Effector CD8-positive, alpha-beta T cell (primary cell): ENCODE measurements at places on chromosomes 4 and X.

- DNase-seq, result no peak
Observed at GRCh38 chr4:182248295-182248694, 5.1 kb downstream of the TENM3 start.

- DNase-seq, result no peak
Observed at GRCh38 chr4:19659101-19659500, 592.6 kb upstream of the SLIT2 start.

DNA sequence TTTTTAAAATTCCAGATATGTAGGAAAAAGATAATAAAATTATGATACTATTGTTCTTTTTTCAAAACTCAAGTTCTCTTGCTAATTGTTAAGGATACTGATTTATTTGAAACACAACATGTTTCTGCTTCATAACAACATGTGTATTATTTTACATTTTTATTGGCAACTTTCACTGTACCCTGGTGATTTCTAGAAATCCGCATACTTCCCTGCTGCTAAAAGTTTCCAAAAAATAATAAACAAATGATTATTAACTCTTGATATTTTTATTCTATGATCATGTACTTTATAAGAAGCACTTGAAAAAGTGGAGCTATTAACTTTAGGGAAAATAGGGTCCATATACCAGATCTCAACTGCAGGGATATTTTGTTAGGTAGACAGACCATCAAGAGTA, 71.2 kb upstream of the HCCS start:
- DNase-seq, result no peak

DNA sequence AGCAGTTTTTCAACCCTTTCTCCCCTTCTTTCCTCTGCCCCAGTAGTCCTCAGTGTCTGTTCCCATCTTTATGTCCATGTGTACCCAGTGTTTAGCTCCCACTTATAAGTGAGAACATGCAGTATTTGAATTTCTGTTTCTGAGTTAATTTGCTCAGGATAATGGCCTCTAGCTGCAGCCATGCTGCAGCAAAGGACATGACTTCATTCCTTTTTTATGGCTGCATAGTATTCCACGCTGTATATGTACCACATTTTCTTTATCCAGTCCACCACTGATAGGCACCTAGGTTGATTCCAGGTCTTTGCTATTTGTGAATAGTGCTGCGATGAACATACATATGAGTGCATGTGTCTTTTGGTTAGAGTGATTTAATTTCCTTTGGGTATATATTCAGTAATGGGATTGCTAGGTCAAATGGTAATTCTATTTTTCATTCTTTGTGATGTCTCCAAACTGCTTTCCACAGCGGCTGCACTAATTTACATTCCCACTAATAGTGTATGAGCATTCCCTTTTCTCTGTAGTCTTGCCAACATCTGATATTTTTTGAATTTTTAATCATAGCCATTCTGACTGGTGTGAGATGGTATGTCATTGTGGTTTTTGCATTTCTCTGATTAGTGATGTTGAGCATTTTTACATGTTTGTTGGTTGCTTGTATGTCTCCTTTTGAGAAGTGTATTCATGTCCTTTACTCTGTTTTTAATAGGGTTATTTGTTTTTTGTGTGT, 54.6 kb upstream of the ANK2 start:
- no peak for DNase-seq

DNA sequence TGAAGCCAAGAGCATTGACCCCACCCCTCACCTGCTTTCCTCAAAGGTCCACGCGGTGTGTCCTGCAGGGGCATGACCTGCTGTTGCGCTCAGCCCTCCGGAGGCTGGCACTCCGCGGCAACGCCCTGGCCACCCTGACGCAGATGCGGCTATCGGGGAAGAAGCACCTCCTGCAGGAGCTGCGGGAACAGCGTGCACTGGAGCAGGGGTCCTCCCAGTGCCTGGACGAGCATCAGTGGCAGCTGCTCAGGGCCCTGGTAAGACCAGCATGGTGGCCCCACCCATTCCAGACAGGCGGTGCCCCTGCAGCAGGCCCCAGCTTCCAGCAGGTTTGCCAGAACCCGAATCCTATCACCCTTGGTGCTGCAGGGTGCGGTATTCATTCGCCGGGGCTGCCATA, 86.0 kb downstream of the EVC start:
- no peak for DNase-seq

- no peak for DNase-seq
Observed at GRCh38 chr4:67546971-67547370, 1.7 kb upstream of the CENPC start.

GRCh38 chr4:78706302-78706701, 69.8 kb upstream of the BMP2K start:
- no peak for DNase-seq

- DNase-seq, result no peak
Observed at GRCh38 chrX:127943571-127943970, 108.6 kb downstream of the ACTRT1 start.

DNA sequence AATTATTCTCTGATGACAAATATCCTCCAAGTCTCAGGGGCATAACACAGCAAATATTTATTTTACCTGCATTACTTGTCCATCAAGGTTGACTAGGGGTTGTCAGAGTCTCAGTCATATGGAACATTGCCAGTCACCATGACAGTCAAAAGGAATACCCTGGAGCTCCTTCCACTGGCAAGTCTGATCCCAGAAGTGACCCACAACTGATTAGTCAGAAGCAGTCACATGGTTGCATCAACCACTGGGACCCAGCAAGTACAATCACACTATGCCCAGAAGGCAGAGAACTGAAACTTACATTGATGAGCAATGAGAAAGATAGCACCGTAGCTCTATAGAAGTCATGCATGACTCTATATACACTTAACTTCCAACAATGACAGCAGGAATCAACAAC, 41.9 kb upstream of the SOD3 start:
- no peak for DNase-seq

- DNase-seq, result no peak
Observed at GRCh38 chrX:37867536-37868153, 20.3 kb upstream of the DYNLT3 start.

DNA sequence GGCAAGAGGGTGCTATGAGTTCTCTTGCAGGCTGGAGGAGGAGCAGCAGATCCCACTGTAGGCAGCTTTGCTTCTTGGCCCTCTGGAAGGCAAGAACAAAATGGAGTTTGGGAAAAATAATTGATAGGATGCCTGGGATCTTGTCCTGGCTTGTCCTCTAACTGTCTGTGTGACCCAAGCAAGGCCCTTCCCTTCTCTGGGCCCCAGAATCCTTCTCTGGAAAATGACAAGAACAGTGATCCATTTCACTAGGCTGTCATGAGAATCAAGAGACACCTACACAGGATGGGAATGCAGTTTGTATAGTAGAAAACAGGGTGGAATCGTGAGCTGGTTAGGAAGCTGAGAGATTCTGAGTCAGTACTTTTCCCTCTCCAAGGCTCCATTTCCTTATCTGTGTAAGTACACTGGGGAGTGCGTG, 133.3 kb downstream of the PJA1 start:
- DNase-seq, result no peak

DNA sequence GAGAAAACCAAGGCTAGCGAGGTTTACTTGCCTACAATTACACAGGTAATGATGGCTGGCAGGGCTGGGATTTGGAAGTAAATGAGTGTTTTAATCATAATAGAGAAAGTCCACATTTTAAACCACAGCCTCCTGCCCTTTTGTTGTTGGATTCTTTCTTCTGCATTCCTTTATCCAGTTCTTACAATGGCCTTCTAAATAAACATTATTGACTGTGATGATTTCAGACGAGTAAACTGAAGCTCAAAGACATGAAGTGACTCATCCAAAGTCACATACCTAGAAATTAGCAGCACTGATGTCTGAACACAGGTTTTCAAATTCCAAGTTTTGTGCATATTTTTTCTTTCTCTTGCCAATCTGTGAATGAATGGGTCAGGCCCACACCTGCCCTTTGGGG, 51.2 kb upstream of the C1QTNF7 start:
- DNase-seq, result no peak

- DNase-seq, result no peak
Observed at GRCh38 chr4:11597506-11597905, 168.8 kb upstream of the HS3ST1 start.

DNA sequence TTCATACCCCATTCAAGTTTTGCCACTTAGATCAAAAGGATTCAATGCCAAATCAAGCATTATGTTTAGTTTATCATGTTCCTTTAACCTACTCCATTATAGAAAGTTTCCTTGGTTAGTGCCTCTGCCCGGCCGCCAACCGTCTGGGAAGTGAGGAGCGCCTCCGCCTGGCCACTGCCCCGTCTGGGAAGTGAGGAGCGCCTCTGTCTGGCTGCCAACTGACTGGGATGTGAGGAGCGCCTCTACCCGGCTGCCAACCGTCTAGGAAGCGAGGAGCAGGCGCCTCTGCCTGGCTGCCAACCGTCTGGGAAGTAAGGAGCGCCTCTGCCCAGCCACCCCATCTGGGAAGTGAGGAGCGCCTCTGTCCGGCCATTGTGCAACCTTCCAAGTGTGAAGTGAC, 36.3 kb upstream of the PDGFRA start:
- no peak for DNase-seq

GRCh38 chr4:83316459-83317165, 18.0 kb downstream of the HPSE start:
- DNase-seq, result no peak

GRCh38 chr4:41746440-41747229, 1.9 kb downstream of the PHOX2B start:
- DNase-seq, result no peak

DNA sequence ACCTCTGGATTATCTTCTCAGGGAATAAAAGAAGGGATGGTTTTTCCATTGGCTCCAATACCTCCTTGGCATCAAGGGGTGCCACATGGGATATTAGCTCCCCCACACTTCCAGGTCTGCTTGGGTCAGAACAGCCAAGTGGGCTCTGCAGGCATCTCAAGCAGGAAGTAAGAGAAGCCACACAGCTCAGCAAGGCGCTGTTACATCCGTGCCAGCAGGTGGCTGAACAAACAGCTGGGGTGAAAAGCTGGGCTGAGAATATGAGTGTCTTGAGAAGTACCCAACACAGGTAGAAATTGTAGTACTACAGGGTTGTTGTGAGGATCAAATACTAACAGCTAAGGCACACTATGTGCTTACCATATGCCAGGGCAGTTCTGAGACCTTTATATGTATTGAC, 76.7 kb upstream of the TMEM150C start:
- no peak for DNase-seq

- no peak for DNase-seq
Observed at GRCh38 chr4:143246977-143247376, 62.3 kb downstream of the USP38 start.

DNA sequence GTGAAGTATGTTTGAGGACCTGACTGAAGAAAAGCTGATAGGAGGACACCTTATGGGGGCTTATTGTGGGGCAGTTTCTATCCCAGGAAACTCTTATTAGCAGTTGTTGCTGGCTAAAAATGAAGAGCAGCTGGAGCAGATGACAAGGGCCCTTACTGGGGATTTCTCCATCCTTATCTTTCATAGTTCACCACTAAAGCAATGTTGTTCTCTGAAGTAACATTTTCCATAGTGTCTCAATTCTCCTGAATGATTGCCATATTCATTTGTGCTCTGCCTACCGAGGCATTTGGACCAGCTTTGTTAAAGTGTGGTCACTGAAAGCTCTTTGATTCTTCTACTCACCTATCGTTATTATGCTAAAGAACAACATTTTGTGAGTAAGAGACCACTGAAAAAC, 7.7 kb downstream of the ENOX2 start:
- DNase-seq, result no peak

DNA sequence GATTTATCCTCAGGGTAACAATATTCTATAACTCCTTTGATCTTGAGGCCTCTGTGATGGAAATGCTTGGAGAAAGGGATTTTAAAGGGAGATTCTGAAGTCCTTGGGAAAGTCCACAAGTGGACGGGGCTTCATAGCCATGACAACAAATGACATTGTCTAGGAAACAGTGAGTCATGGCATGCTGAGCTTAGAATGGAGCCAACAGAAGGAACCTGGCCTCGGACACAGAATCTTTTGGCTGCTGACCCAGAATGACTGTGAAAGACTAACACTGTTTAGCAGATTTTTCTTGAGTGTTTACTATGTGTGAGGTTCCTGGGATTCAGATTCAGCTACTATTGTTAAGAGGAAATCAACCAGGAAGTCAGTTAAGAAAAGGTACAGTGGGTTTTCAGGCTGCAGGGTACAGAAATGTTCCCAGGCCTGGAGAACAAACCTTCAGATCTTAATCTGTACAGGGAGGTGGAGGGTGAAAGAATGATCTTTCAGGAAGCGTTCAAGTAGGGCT, 18.1 kb upstream of the CXCL2 start:
- no peak for DNase-seq

DNA sequence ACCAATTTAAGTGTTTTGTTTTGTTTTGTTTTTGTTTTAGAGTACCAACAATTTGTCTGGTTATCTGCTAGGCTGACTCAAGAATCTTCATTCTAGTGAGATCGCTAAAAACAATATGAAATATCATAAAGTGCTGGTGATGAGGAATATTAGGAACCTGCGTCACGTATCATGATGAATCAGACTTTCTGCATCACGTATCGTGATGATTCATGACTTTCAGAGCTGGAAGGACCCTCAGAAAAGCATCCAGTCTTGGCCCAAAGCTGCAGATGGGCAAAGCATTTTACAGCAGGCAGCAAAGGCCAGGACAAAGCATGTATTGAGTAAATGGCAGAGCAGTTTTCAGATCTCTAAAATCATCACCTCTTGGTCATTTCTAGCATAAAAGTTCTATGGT, 278.0 kb upstream of the BOD1L1 start:
- DNase-seq, result no peak

DNA sequence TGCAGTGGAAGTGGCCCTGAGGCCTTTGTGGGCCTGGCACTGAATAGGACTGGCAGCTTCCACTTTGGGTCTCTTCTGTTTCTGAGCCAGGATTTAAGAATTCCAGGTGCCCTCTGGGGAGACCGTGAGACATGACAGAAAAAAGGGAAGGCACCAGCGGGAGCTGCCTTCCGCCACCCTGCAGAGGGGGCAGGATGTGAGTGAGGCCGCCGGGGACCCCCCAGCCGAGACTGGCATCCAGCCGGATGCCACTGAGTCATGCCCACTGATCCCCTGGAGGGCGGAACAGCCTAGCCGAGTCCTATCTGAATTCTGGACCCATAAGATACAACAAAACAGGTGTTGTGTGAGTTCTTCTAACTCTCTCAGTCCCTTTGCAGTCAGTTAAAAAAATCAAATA, 41.3 kb downstream of the C4orf50 start:
- DNase-seq, result no peak

- no peak for DNase-seq
Observed at GRCh38 chrX:39063037-39063436, 261.8 kb downstream of the MID1IP1 start.

GRCh38 chr4:93437991-93438390, 390.6 kb upstream of the ATOH1 start:
- no peak for DNase-seq

- DNase-seq, result no peak
Observed at GRCh38 chrX:153593811-153594500, 5.0 kb downstream of the CCNQ start.

- DNase-seq, result no peak
Observed at GRCh38 chr4:133161570-133162295, 12.6 kb downstream of the PCDH10 start.

DNA sequence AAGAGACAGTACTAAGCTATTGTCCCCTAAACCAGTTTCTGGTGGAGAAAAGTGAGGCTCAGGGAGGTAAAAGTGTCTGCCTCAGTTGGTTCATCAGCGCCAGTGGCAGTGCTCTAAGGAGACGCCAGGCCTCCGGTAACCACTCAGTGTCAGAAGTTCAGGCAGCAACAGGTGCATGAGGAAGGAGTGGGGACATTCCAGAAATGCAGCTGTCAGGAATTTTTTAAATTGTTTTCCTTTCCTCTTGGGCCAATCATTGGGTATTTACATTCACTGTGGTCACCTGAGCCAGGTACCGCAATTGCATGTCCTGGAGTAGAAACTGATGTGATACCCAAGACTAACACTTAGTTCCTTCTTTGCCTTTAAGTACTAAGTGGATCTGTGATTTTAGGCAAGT, 40.2 kb upstream of the HS3ST1 start:
- DNase-seq, result no peak

GRCh38 chrX:137945470-137945869, 379.5 kb downstream of the ZIC3 start:
- no peak for DNase-seq
